Fibroblast of villous mesenchyme (primary cell): ENCODE measurements at places on chromosomes 1 and 21. TPM values are rescaled to one million over a fixed set of nuclear protein-coding genes. Genes with fewer than 3 reads are reported as not detected.

The TNFSF18 gene
- 2.9 and 11.2 TPM in 2 replicates for total RNA-seq

The FMO1 gene
- under 0.01 TPM in 2 replicates for total RNA-seq

The SPOCD1 gene
- 62.2 and 73.4 TPM in 2 replicates for total RNA-seq

The SHCBP1L gene
- under 0.01 TPM in 1 of 2 replicates, not detected in the other for total RNA-seq
